Ecto neural progenitor cell (in vitro differentiated cells): ENCODE measurements at places on chromosomes 1 and 21.

DNA sequence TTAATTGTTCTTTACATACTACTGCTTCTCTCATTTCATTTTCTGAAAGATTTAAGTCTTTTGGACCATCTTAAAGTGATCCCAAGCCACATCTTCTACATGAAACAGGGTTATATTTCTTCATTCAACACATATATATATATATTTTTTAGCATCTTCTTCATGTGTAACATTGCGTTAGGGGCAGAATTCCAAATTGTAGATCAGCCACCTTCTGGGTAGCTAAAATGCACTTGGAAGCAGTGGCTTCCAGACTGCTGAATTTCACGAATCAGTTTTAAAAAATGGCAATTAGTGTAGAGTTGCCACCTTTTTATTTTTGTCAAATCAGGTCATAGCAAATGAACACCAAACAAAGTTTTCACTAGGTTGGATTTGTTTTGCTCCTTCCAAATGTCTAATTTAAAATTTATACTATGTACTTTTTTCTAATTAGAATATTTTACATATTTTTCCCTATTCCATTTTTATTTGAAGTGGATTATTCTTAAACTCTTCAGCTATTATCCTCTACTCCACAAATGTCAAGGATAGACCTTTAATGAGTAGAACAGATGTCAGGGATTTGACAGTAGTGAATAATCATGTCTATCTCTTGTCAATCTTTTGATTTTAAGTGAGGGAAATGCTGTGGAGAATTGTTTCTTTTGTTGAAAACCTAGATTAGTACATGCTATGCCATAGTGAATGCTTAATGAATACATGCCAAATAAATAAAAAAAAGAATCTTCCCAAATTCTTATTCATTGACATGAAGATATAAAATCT is 55.8 kb downstream of the DNM3 start:
- DNase-seq, result no peak

- DNase-seq, result no peak
Observed at GRCh38 chr1:55612988-55613387, 397.8 kb upstream of the USP24 start.

DNA sequence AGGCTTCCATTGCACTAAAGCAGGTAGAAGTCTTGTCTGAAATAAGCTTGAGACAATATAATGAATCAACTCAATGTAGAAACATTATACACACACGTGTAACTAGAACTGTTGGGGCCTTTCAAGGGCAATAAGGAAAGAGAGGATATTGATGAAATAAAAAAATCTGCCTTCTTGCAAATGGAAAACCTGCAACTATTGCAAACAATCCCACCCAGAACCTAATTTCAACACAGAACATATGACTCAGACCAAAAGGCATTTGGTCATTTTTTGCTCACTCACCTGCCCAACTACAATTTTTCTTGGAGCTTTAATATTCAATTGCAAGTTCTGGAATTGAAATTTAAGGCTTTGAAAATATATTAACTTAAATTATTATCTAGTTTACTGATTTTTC is 900.1 kb downstream of the TTLL7 start:
- DNase-seq, result no peak

GRCh38 chr1:111786669-111787207 is 31.0 kb downstream of the DDX20 start:
- no peak for DNase-seq

GRCh38 chr1:206766251-206766856 is 4.2 kb upstream of the IL19 start:
- DNase-seq, result no peak

DNA sequence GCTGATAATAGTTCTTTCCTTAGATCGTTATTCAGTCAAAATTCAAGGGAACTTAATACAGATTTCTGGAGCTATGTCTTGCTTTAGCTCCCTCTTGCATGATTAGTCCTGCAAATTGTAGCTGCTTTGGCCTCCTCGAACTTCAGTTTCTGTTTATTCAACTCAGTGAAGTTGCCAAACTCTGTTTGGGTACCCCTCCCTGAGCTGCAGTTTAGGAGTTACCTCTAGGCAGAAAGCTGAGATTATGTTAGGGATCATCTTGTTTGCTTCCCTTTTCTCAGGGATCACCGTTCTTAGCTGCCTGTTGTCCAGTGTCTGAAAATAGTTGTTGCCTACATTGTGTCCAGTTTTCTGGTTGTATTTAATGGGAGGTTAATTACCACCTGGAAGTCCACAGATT is 43.5 kb downstream of the SNX27 start:
- DNase-seq, result no peak

- DNase-seq, result no peak
Observed at GRCh38 chr21:28937737-28938136, 54.9 kb downstream of the LTN1 start.

DNA sequence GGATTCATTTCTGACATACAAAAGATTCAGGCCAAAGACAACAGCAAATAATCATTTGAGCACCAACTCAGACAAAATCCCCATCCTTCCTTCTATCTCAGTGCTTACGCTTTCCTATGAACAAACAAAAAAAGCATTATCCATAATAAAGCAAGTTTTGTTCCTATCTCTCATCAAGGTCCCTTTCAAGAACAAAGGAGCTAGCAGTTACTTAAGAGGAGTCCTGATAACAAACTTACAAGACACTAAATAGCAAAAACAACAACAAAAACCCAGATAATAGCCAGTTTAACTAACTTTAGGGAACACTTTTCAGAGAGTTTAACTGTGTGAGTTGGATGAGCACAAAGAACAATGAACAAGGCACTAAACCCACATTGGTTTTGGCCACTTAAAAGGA is 10.5 kb downstream of the EVI5 start:
- no peak for DNase-seq
